ENCODE measurements at places on chromosomes 6 and 20.

DNA sequence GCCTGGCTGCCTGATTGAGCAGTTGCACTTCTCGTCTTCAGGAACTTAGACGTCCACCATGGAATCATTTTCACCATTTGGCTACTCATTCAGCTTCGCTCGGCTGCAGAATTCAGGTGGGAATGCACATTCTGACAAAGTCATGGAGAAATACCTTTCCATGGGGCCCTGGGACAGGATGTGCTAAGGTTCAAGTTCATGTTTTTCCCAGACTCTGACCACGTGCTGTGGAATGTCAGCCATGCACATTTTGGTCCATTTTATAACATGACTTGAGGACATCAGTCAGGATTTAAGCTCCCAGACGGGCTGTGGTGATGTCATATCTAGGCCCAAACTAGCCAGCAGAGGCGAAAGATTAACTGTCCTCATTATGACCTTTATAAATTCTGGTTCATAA lies 205.3 kb downstream of the TBXT start:
- DNase-seq = no peak

DNA sequence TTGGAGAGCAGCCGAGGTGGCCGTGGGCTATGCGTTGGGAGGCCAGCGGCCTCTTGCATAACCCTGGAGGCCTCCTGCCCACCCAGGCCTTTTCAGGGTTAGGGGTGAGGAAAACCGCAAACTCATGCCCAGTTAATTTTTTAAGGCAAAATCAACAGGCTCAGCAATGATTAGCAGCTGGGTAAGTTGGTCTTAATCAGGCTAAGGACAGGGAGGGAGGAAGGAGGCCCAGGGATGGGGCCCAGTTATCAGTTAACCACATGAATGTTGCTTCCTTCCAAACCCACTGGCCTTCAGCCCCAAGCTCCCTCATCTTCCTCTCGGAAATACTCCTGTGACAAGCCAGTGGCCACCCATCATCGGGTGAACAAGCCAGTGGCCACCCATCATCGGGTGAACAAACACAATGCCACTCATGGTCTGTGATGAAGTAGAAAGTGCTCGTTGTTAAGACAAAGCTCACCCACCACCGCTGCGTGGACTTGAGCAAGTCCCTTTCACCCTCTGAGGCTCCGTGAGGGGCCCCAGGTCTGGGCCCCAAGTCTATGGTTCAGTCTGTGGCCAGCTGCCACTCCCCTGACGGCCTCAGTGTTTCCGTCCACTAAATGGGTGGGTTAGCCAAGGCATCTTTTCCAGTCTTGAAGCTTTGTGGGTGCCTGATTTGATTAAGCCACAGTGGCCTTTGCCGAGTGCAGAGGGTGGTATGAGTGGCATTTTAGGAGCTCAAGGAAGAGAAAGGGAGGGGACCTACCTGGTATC lies 39.4 kb downstream of the HNF4A start:
- DNase-seq = no peak

DNA sequence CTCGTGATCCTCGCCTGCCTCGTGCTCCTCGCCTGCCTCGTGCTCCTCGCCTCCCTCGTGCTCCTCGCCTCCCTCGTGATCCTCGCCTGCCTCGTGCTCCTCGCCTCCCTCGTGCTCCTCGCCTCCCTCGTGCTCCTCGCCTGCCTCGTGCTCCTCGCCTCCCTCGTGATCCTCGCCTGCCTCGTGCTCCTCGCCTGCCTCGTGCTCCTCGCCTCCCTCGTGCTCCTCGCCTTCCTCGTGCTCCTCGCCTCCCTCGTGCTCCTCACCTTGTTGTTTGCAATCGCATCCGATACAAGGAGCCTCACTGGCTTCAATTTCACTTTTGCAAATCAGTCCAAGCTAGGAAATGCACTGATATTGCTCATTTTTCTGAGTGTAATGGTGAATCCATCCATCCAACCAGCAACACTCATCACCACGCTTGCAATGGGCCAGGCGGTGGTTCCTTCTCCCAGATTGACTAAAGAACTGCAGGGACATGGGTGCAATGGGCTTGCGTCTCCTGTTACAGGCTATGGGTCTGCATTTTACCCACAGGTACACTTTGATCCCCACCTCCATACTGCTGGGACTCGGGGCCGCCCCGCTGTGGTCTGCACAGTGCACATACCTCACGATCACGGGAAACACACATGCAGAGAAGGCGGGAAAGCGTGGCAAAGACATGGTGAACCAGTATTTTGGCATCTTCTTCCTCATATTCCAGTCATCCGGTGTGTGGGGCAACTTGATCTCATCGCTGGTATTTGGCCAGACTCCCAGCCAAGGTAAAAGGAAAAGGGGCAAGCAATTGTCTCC lies 4.6 kb downstream of the UNC93A start:
- no peak for DNase-seq

GRCh38 chr6:120431841-120432240 lies 902.4 kb downstream of the TBC1D32 start:
- no peak for DNase-seq

- peak; percentile 21 for DNase-seq
Measured at GRCh38 chr20:20711413-20711812, 1.0 kb downstream of the RALGAPA2 start.

- peak; percentile 17 for DNase-seq
Measured at GRCh38 chr6:108115598-108116058, 41.1 kb upstream of the OSTM1 start.

DNA sequence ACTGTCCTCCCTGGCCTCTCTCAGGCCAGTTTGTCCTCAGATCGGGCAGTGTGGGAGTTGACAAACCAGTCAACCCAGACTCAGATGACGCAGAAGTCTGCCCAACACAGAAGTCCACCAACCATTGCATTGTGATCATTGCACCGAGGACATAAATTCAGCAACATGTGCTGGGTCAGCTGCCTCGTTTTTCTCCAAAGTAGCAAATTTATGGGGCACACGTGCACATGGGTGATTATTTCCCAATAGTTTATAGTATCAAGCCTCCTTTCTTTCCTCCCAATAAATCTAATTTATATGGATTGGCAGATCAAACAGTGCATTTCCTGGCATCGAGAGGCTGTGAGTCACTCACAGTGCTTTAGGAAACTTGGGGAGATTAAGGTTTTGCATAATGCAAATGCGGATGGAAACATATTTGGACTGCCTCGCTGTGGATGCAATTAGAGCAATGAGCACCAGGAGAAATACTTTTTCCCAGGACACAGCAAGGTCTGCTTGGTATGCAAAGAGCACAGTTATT lies 413.7 kb upstream of the SULF2 start:
- no peak for DNase-seq

GRCh38 chr20:51553897-51554486 lies 11.5 kb upstream of the NFATC2 start:
- DNase-seq = no peak

- no peak for DNase-seq
Measured at GRCh38 chr20:17730071-17730470, 30.3 kb downstream of the BANF2 start.

DNA sequence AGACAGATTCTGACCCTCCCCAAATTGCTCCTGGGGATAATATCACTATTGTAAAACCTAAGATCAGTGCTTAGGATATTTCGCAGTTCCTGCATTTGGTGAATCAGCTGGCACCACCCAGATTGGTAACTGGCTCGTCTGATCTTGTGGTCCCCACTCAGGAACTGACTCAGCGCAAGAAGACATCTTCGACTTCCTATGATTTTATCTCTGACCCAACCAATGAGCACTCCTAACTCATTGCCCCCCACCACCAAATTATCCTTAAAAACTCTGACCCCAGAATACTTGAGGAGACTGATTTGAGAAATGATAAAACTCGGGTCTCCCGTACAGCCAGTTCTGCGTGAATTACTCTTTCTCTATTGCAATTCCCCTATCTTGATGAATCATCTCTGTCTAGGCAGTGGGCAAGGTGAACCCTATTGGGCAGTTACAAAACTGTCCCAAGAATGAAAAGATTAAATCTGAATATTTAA lies 55.7 kb upstream of the PRND start:
- peak; percentile 43 for DNase-seq

DNA sequence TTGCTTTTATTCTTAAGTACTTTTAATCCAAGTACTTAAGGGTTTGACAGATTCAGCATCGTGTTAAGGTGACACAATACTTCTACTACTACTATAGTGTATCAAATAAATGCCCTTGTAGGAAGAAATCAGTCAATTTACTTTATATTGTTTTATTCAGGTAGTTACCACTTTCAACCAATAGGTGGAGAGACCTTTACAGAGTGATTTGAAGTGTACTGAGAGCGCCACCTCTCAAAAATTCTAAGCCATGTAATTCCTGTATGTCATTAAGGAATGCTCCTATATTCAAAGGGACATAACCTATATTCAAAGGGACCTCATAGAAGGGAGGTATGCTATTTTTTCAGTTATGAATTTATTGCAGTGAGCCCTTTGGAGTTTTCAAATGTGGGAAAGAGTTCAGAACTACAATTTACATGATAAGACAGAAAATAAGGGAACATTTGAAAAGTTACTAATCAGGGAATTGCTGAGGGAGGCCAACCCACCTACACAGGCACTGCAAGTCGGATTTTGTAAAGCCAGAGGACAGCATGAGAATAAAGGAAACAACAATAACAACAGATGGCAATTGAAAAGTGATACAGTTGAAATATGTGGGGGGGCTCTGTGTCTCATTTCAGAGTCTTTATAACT lies 955.6 kb downstream of the TBC1D32 start:
- DNase-seq = no peak

DNA sequence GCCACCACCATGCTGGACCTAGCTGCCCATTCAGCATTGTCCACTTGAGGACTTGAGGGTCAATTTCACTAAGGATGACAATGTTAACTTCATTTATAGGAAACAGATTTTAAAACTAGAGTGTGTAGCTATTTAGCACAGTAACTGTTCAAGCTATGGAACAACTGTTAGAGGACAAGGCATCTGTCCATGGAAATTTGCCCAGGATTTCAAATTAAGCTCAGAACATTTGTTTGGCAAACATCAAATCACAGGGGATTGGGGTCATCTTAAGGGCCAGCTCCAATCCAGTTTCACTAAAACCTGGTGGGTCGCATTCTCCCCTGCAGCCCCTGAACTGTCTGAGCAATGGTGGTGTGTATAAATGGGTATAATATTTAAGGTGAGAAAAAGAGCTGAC lies 35.1 kb downstream of the PM20D2 start:
- no peak for DNase-seq

DNA sequence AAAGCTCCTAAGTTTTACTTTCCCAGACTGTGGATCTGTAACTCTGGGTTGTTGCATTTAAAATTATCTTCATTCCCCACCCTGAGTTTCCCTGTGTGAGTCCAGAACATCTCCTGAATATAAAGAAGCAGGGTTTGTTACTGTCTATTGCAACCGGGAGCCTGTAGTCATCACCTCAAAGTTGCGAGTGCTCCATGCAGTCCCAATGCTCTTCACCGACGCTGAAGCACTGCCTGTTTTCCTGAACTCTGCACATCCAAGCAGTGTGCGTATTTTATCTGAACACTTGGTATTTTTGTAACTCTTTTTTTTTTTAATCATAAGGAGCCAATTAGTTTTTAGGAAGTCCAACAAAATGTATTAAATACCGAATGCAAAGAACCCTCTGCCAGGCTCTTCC lies 907 bp upstream of the HLA-B start:
- DNase-seq = no peak

DNA sequence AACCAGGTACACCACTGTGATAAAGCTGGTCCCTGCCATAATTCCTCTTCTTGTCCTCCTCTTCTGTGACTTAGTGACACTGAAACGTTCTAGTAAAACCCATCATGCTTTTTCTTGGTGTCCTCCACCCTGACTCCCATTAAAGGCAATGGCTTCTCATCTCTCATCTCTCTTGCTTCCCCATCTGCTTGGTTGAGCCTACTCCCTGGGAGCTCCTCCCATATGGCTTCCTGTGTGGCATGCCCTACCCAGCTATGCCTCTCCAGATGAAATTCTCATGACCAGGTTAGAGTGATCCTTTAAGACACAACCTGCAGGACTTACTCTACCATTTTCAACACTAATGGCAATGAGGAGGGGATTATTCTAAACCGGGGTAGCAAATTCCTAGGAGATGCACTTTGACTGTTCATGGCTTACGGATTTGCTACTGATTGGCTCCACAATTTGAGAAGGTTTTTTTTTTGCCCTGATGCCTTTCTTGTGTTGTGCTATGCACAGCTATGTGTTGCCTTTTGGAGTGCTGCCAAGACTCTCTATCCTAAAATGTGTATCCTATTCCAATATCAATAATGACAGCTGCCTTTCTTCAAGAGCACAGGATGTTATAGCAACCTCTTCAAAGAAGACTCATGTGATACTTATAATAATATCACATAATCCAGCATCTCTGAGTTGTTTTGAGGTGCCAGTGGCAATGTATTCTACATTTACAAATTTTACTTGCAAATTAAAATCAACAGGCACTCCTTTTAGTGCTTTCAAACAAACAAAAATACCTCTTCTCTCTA lies 6.1 kb downstream of the SIRPG start:
- no peak for DNase-seq

GRCh38 chr6:12869816-12870432 lies 153.4 kb downstream of the PHACTR1 start:
- DNase-seq = no peak

GRCh38 chr6:88380618-88381288 lies 214.6 kb upstream of the CNR1 start:
- no peak for DNase-seq

GRCh38 chr6:166705069-166705468 lies 78.0 kb upstream of the RPS6KA2 start:
- no peak for DNase-seq

- no peak for DNase-seq
Measured at GRCh38 chr20:20195021-20195705, 142.8 kb downstream of the CFAP61 start.

DNA sequence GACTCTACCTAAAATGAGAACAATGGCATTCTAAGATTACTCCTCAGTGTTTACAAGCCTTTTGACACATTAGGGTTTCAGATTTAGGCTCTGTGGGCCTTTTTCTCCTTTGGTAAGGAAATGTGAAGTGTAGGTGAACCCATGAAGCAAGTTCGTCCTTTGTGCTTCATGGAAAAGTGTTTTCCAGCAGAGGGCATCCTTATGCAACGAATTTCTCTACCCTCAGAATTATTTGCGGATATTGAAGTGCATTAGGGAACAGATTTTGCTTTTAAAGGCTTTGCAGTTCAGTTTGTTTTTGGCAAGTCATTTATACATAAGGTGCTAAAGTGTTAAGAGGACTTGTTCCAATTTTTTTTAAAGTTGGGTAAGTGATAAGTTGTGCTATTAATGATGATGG lies 55.7 kb upstream of the FERMT1 start:
- no peak for DNase-seq

DNA sequence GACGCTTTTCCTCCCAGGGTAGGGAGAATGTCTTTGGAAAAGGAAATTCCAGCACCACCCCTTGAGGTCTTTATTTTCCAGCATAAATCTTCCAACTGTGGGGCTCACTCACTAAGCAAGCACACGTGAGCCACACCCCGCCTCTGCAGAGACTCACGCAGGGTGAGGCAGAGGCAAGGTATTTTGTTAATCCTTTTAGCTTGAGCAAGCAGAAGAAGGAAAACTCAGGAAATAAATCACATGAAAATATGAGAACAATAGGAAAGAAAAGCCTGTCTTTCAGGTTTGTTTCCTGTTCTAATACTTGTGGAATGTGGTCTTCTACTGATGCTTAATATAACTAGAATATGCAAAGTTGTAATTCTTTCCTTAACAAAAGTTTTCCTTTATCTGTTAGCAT lies 4.1 kb upstream of the PHACTR2 start:
- DNase-seq = no peak

- no peak for DNase-seq
Measured at GRCh38 chr6:51277474-51277873, 458.8 kb downstream of the TFAP2B start.

All from activated naive CD8-positive, alpha-beta T cell treated with anti-CD3 and anti-CD28 coated beads for 36 hours (primary cell).